ENCODE measurements at places on chromosomes 16 and 17.

GRCh38 chr17:13671771-13672170 is 70.0 kb upstream of the HS3ST3A1 start:
- DNase-seq, result no peak

GRCh38 chr16:66278111-66278531 is 88.4 kb upstream of the CDH5 start:
- DNase-seq, result no peak

- no peak for DNase-seq
Measured at GRCh38 chr16:80971819-80972218, 34.9 kb downstream of the CMC2 start.

GRCh38 chr16:56691885-56692284 is 9.6 kb downstream of the MT1X start:
- no peak for DNase-seq

GRCh38 chr17:35051183-35051578 is 12.3 kb downstream of the RFFL start:
- DNase-seq, result no peak

DNA sequence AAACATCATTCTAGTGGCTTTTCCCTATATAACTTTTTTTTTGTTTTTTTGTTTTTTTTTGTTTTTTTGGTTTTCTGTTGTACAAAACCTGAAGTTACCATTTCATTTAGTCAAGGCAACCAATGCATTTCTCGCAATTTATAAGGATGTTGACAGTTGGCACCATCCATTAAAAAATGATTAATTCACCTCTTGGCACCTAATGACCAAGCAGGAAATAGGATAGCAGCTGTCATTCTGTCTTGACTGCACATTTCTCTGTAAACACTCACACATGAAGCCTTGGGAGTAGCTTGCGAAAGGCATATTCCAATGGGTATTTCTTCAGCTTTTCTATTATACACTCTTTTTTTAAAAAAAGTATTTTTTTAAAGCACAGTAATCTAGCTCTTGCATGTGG is 77.5 kb downstream of the SYCE1L start:
- DNase-seq, result no peak

- no peak for DNase-seq
Measured at GRCh38 chr17:17787568-17787967, 49.2 kb downstream of the SREBF1 start.
